ENCODE measurements at places on chromosomes 2 and 18.

DNA sequence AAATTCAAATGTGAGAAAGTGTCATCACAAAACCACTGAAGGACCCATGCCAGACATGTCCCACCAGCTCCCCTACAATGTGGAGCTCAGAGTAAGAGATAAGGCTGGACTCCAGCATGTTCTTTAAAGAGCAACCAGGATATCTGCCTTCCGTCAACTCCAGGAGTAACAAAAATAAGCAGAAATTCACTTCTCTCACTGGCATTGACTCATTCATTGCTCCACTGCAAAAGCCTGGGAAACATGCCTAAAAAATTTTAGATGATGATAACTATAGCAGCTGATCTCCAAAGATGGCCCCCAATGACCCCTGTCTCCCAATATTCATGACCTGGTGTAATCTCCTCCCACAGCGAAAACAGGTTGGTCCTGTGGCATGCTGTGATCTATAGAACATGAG, 314.5 kb downstream of the NCKAP5 start:
- DNase-seq = no peak

- DNase-seq = no peak
These were observed 20.0 kb downstream of the LRRFIP1 start for GRCh38 chr2:237647176-237648015.

DNA sequence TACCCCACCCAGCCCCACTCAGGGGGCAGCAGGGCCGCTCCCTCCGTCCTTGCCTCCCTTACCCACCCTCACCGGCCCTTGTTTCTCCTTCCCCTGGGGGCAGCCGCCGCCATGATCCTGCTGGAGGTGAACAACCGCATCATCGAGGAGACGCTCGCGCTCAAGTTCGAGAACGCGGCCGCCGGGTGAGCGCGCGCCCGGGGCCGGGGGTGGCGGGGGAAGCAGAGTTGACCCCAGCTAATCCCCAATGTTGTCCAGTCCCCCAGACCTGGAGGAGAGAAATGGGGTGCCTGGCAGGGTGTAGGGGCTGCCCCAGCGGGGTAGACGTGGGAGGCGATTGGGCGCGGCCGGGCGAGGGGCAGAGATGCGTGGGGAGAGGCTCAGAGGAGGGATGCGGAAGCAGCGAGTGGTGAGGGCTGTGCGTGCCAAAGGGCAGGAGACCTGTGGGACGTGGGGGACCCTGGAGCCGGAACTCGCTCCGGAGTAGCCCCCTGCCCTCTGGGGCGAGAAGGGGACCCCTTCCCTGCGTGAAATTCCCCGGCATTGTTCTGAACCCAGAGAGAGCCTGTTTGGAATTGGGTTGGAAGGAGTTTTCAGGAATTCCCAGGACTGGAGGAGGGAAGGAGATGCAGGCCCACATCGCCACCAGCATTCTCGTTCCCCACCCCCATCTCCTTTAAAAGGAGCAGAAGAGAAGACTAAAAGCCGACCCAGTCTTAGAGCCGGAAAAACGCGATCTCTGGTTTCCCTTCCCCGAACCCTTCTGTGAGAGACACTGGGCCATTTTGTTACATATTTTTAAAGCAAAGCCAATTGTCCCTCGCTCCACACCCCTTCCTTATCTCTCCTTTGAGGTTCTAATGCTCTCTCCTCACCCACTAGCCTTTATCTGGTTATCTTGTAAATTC, 625 bp downstream of the ARPC2 start:
- DNase-seq = peak; percentile 82

DNA sequence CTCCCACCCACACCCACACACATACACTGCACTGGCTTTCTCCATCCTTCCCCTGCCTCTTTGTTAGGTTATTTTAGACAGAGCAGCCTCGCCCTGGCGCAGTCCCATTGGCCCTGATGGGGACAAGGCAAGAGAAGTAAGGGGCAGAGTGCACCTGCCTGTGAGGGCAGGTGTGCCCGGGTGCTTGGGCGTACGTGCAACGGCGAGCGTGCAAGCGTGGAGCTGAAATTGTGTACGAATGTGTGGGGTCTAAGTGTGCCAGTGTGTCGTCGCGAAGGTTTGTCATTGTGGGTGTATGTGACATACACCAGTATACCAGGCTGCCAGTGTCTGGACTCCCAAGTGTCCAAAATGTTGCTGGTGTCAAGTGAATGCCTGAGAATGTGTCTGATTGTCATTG, 544 bp downstream of the LRATD1 start:
- no peak for DNase-seq

- DNase-seq = no peak
These were observed 64.0 kb downstream of the NGEF start for GRCh38 chr2:232949016-232949415.

DNA sequence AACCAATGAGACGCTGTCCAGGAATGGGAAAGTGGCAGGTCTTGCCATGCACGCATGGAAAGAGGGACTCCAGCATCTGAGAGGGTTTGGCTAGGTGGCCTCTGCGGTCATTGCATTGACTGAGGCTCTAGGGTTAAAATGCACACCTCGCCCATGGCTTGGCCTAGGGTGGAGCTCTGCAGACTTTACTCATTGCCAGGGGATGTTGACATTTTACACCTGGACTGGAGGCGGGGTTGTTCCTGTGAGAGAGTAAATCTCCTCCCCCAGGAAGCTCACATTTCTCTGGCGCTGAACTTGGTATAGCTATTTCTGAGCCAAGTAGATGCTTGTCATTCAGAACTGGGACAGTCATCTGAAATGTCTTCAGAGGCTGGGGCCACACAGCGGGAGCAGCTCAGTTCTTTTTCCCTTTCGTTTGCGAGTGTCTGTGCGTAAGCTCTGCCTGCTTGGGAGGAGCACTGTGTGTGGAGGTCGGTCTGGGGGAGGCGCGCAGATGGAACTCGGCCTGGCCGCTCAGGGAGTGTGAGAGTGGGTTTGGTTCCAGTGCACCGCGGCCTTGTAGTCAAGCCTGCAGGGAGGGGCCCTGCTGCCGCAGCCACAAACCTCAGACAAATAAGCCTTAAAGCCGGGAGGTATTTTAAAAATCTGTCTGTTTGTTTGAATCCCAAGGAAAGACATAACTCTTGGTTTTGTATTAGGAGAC, 76.5 kb downstream of the LPIN1 start:
- DNase-seq = no peak

DNA sequence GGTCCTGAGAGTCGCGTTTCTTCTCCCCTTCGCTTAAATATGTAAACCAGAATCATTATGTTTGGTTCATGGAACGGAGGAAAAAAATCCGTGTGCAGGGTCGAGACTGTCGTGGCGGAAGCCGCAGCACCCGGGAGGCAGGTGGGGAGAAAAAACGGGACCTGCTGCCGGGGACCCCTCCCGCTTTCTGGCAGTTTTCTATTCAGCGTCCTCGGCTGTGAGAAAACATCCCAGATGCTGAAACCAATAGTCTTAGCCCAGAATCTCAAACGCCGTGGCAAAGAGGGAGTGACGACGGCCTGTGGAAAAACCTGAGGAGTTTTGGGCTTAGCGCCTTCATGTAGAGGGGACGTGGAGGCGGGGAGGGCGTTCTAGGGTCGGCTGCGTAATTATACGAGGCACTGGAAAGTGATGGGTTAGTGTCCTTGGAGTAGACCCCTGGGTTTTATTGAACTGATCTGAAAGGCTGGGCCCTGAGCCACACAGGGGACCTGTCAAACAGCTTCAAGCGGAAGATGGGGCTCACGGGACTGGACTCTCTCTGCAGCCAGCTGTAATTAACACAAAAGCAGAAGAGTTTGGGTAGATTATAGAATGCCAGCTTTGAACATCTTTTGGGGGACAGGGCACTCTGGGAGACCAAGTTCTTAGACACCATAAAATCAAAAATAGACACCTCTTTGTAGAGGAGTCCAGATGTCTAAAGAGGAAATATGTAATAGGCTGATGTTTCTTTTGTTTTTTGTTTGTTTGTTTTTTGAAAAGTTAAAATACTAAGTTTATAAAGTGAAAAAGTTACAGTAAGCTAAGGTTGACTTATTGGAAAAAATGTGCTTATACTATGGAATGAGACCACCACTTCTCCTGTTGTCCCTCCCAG, 834 bp upstream of the BUB1 start:
- peak; percentile 25 for DNase-seq

DNA sequence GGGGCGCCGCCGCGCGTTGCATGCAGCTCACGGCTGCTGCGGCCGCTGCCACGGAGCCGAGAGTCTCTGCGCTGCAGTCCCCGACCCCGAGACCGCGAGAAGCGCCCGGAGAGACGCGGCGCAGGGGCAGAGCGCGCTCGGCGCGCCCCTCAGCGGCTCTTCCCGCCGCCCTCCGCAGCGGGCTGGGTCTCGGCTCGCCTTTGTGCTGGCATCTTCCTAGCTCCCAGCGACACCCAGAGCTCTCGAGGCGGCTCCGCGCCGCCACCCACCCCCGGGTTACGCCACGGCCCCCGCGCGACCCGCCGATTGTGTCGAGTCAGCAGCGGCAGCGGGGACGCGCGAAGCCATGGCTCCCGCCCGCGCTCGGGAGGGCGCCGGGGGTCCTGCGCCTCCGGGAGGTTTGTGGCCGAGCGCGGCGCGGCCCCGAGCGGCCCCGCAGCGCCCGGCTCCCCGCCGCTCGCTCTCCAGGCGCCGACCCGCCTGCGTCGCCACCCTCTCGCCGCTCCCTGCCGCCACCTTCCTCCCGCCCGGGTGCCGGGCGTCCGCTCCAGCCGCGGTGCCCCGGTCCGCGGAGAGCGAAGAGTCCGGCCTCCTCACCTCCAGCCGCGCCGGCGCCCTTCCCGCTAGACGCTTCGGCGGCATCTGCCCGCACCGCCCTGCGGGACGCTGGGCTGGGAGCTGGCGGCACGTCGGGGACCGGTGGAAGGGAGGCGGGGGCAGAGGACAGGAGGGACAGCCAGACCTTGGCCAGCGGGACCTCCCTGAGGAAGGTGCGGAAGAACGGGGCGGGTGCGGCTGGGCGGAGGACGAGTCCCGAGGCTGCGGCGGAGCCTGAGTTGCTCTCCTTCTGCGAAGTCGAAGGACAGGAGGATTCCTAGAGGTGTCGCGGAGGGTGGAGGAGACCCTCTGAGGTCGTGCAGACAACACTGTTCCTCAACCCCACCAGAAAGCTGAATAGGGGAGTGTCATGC, 46.3 kb upstream of the CCDC150 start:
- peak; percentile 25 for DNase-seq

- DNase-seq = no peak
These were observed 631.5 kb downstream of the EPHA4 start for GRCh38 chr2:220940646-220941045.

GRCh38 chr2:68807821-68808266, 63.4 kb downstream of the BMP10 start:
- peak; percentile 41 for DNase-seq

GRCh38 chr2:64323197-64323596, 130.8 kb upstream of the LGALSL start:
- no peak for DNase-seq

GRCh38 chr2:175476948-175477347, 295.4 kb upstream of the ATP5MC3 start:
- DNase-seq = no peak

- DNase-seq = no peak
These were observed 41.0 kb upstream of the RBM44 start for GRCh38 chr2:237757616-237758015.

- DNase-seq = no peak
These were observed 72.7 kb downstream of the LRP1B start for GRCh38 chr2:142058149-142058548.

DNA sequence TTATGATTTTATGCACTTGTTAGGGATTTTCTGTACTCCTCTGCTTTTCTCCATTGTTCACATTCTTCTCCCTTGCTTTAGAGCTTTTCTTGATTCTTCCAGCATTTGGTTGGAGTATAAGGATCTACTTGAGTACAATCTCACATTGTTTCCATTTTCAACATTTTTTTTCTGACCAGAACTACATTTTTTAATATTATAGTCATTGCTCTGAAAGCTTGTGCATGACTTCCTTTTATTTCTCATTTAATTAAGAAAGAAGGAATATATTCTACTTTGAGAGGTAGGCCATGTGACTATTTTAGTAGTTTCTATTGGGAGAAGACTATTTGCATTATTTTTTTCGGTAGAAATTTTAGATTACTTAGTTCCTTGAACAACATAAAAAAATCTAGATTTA, 200.4 kb downstream of the TMEM247 start:
- DNase-seq = no peak

DNA sequence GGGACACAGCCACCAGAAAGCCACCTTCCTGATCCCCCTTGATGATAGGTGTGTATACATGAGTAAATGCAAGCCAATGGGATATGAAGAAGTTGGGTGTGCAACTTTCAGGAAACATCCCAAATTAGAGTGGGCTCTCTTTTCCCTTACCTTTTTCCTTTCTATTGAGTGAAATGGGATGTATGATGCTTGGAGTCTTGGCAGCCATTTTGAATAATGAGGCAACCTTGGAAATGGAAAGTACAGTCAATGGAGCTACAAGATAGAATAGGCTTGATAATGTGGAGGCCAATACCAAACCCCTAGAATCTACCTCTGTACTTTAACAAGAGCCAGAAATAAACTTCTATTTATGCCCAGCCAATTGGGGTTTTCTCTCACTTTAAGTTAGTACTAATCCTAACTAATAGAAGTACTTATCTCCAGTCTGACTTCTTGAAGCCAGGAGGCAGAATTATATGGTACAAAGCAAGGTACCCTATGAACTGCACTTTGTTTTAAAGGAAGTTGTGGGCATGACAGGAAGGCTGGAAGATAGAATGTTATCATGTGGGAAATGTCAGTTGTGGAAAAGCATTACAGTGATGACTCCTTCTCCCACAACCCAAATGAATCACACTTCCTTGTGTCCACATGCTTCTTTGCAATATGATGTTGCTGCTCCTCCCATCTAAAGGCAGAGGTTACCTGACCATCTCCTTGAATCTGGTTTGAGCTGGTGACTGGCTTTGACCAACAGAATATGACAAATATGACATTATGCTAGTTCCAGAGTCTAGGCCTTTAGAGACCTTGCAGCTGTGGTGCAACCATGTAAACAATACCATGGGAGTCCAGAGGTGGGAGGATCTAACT, 12.9 kb upstream of the NABP1 start:
- DNase-seq = no peak

DNA sequence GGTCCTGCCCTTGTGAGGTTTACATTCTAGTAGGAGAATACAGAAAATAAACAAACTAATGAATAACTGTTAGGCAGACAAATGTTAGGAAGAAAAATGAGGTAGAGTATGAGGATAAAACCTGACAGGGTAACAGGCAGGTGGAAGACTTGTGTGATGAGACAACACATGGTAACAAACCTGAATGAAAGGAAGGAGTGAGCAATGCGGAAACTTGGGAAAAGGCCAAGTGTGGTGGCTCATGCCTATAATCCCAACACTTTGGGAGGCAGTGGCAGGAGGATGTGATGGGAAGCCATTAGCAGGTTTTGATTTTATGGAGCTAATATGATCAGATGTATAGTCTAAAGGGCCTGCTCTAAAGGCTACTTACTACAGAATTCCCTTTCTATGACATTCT, 74.2 kb downstream of the INO80D start:
- DNase-seq = no peak

Measured in activated naive CD4-positive, alpha-beta T cell treated with anti-CD3 and anti-CD28 coated beads for 36 hours (primary cell).